ENCODE measurements at places on chromosomes 5 and 9.
A peak's percentile ranks its signal among the peaks of the same experiment; 100 is the strongest.

DNA sequence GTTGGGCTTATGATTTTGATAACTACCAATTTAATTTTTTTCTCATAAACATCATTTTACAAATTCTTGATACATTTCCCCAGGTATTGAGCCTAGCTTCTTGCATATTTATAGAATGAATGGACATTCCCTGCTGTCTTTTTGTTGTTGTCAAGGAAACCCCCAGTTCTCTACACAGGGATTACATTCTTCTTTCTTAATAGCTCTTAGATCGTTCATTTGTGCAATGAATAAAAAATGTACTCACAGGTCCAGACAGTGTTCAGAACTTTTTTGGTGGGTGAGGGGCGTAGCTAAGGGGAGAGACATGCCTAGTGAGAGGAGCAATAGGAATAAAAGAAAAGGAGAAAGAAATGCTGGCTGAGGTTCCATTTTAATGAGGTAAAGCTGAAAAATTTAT lies 58.6 kb downstream of the VCAN start:
- peak; percentile 65 for DNase-seq

GRCh38 chr5:151076616-151077015 lies 4.2 kb downstream of the TNIP1 start:
- DNase-seq: no peak

DNA sequence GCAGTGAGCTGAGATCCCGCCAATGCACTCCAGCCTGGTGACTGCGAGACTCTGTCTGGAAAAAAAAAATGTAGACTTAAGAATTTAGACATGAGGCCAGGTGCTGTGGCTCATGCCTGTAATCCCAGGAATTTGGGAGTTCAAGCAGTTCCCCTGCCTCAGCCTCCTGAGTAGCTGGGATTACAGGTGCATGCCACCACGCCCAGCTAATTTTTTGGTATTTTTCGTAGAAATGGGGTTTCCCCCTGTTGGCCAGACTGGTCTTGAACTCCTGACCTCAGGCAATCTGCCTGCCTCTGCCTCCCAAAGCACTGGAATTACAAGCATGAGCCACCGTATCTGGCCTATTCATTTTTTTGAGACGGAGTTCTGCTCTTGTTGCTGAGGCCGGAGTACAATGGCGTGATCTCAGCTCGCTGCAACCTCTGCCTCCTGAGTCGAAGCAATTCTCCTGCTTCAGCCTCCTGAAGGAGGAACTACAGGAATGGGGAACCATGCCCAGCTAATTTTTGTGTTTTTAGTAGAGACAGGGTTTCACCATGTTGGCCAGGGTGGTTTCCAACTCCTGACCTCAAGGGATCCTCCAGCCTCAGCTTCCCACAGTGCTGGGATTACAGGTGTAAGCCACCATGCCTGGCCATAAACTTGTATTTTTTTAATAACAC lies 14.0 kb downstream of the DDX46 start:
- DNase-seq: no peak

DNA sequence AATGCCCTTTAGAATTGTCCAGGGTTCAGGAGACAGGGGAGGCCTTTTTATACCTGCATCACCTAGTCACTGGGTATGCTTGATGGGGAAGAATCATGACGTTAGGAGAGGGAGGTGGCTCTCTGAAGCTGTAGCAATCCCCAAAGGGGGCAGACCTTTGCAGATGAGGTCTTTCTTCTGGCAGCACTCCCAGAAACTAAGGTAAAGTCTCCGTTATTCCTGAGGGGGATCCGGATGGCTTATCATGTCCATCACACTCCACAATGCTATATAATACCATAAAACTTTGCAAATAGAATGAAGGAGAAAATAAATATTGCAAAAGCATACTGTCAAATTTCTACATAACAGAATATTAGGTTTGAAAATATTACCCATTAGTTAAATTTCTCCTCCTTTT lies 21.5 kb upstream of the CAST start:
- DNase-seq: no peak

DNA sequence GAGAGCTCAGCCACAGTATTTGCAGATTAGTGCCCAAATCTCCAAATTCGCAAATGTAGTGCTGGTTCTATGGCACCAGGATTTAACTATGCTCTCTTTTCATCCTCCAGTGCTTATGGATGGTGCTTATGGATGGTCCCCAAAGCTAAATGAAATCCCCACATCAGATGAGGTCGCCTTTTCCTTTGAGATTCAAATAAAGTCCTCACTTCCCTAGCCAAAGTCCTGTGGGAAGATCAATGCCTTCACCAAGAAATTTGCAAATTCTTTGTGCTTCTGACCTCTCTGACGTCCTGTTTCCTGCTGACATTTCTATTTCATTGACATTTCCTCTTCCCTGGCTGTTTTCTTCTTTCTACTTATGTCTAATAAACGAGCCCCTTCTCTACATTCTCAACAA lies 1077.0 kb upstream of the C9orf72 start:
- no peak for DNase-seq

GRCh38 chr5:128613766-128614165 lies 75.7 kb upstream of the FBN2 start:
- DNase-seq: peak; percentile 9

DNA sequence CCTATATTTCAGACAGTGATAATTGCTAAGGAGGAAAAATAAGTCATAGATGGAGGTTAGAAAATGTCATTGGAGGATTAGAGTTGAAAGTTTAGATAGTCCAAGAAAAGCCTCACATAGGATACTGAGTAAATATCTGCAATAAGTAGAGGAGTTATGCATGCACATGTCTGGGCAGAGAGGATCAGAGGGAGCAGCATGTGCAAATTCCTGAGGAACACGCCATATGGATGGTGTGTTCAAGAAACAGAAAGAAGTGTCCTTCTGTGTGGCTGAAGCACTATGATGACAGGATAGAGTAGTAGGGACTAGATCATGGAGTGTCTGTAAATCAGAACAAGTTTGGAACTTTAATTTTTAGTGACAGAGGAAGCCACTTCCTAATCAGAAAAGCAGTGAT lies 52.2 kb downstream of the SGCD start:
- no peak for DNase-seq

DNA sequence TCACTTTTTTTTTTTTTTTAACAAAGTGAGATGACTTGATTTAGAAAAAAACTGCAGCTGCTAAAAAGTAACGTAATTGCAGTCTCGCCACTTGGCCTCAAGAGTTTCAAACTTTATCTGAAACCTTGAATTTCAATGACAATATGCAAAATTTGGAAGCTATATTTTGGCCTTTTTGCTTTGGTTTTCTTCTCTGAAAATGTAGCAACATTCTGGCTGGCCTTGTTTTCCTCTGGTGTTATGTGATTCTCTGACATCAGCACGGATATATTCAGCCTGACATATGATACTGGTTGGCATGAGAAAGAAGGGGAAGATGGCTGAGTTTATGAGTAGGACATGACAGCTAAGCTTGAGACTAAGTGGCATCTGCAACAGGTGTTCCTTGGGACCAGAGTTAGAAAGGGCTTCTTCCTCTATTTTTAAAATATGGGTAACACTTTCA lies 136.5 kb downstream of the MEF2C start:
- DNase-seq: no peak

DNA sequence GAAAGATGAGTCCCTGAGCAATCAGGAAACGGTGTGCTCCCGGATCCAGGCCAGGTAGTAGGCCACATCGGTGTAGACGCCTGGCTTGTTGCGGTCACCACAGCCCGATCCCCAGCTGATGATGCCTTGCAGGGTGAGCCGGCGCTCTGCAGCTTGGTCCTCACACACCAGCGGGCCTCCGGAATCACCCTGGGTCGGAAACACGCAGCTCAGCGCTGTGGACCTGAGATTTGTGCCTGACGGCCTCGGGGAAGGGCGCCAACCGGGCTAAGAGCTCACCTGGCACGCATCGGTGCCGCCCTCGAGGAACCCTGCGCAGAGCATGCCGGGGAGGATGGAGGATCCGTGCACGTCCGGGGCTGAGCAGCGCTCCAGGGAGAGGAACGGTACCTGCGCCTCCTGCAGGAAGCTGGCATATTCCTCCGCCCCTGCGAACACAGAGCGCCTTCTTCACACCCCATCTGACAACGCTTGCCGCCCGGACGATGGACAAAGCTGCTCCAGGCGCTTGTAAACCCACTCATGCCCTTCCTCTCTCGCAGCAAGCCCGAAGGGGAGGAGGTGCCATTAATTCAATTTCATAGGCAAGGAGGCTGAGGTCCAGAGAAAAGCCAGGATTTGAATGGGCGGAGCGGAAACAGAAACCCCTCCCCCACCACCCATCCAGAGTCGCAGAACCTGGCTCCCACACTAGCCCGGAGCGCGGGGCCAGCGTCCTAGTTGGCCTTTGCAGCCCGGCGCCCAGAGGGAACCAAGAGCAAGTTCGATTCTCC lies 2.0 kb upstream of the PFN3 start:
- peak; percentile 81 for DNase-seq

Data from astrocyte of the hippocampus (primary cell).